ENCODE measurements at places on chromosomes 7 and 10.
A peak's percentile ranks its signal among the peaks of the same experiment; 100 is the strongest.

DNA sequence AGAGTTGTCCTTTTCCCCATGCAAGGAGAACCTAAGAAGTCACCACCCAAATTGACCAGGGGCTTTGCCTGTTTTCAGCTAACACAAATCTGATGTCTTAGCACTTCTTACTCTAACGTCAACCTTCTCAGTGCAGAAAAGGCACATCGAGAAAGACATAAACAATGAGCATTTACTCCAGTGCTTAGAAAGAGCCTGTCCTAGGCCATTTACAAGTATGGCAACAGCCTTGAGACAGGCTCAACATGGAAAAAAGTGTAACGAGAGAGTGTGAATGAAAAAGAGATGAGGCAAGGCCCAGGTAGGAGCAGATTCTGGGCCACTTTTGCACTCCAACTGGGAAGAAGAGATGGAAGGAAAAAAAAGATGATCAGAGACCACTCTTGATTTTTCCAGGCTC lies 54.4 kb downstream of the CPED1 start:
- no peak for DNase-seq

DNA sequence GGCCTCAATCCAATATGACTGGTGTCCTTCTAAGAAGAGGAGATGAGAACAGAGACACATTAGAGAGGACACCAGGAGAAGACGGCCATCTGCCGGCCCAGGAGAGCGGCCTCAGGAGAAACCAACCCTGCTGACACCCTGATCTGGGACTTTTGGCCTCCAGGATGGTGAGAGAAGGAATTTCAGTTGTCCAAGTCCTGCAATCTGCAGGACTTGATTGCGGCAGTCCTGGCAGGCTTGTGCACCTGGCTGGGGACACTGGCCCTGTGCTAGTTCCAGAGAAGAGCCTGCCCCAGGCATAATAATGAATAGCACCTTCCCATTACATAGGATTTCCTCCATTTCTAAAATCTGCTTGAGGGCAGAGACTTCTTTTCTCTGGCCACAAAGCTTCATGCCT lies 409.9 kb upstream of the SHH start:
- no peak for DNase-seq

DNA sequence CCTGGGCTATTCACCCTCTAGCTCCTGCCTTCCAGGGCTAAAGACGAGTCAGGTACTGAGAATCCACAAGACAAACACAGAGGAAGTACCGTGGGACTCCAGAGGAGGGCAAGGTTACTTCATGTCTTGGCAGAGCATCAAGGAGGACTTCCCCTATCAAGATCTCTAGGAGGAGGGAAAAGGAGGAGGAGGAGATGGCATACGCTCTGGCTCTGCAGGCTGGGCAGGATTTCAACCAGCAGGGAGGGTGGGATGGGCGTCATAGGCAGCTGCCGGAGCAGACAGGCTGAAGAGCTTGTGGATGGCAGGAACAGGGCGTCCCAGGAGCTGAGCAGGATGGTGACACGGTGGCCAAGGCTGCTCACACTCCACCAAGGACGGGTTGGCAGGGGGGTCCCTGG lies 21.3 kb downstream of the MDH2 start:
- DNase-seq: no peak

DNA sequence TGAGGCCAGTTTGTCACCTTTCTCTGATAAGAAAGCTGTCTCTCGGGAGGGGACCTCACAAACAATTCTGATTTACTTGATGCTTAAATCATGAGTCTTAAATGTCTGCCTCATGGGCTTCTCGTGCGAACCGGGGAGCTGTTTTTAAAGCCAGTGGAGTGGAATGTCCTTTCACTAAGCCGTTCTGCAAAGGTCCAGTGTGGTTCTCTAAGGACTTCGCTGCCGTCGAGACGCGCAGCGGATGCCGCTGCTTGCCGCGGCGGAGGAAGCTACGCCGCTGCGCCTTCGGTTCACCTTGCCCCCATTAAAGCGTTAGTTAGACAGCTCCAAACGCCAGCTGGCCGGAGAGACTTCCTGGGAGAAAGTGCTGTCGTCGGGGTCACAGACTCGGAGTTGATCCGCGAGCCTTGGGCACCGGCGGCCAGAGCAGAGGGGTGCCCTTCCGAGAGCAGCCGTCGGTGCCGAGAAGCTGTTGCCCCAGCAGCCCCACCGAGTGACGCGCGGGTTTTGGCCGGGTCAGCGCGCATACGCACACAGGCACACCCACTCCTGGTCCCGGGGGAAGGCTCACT lies 1.3 kb upstream of the HMX3 start:
- DNase-seq: no peak

DNA sequence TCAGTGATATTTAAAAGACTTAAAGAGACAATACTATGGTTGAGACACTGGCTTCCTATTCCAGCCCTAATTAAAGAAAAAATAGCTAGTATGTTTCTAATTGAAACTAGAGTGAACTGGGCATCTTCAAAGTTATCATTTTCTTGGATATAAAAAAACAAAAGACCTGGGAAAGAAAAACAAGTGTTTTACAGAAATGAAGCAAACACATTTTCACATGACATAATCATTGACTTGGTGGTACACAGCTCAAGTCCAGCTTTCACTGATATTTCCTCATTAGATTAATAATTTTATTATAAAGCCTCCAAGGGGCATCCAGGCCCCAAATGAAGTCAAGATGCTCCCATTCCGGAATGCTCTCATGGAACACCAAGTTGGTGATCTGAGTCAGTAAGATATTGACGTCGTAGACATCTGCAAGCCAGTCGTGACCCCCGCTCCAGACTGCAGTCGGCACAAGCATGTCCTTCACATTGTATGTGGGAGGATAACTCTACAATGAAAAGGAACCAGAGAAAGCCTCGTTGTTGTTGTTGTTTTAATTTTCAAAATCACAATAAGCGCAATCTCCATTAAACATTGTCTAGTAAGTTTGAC lies 7.5 kb upstream of the CH25H start:
- DNase-seq: no peak

GRCh38 chr10:11225935-11226334 lies 208.3 kb downstream of the CELF2 start:
- DNase-seq: peak; percentile 48

DNA sequence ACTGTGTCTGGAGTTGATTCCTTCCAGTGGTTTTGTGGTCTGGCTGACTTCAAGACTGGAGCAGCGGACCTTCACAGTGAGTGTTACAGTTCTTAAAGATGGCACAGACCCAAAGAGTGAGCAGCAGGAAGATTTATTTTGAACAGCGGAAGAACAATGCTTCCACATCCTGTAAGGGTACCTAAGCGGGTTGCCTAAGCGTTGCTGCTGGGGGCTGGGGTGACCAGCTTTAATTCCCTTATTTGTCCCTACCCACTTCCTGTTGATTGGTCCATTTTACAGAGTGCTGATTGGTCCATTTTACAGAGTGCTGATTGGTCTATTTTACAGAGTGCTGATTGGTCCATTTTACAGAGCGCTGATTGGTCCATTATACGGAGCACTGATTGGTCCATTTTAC lies 13.2 kb downstream of the AKR1B15 start:
- DNase-seq: no peak

GRCh38 chr7:49001610-49002033 lies 77.3 kb downstream of the CDC14C start:
- peak; percentile 2 for DNase-seq

GRCh38 chr10:11670381-11670780 lies 58.9 kb upstream of the USP6NL start:
- DNase-seq: no peak

- DNase-seq: no peak
Measured at GRCh38 chr10:76149602-76150138, 718.2 kb downstream of the LRMDA start.

DNA sequence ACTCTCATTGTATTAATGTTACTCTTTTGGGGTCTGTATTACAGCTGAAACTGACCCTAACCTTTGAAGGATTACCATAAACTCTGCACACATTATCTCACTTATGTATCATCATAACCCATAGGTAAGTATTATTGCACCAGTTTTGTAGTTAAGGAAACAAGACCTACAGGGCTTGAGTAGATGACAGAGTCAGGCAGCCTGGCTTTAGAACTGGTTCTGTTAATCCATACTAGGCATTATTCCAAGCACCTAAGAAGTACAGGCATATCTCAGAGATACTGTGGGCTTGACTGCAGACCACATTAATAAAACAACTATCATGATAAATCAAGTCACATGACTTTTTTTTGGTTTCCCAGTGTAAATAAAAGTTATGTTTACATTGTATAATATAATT lies 17.1 kb upstream of the AKR1B1 start:
- no peak for DNase-seq

DNA sequence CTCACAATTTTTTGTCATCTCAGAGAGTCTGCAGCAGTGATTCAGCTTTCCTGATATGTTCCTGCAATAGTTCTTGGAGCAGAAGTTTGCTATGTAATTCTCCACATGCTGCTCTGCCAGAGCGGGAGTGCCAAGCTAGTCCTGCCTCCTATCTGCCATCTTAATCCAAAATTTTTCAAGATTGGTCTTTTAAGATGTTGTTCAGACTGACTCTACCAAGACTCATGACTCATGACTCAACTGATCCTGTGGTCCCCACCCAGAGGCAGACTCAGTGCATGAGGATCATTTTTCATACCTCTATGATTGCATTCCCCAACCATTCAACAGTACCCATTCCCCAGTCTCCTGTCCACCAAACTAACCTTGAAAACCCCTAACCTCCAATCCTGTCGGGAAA lies 470.8 kb downstream of the INHBA start:
- no peak for DNase-seq

DNA sequence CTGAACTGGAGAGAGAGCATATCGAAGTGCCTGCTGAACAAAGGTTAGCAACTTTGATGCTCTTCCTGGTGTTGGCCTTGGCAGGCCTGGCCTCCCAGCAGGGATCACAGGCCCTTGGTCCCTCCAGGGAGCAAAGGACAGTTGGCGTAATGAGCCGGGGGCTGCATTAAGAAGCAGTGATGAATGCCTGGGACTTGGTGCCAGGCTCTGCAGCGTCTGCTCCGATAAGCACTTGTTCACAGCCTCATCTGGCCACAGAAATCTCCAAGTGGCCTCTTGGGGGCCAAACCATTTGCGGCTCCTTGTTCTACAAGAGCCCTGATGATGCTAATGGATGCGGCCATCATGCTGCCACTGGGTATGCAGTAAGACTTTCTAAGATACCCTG lies 31.8 kb downstream of the CRHR2 start:
- DNase-seq: no peak

DNA sequence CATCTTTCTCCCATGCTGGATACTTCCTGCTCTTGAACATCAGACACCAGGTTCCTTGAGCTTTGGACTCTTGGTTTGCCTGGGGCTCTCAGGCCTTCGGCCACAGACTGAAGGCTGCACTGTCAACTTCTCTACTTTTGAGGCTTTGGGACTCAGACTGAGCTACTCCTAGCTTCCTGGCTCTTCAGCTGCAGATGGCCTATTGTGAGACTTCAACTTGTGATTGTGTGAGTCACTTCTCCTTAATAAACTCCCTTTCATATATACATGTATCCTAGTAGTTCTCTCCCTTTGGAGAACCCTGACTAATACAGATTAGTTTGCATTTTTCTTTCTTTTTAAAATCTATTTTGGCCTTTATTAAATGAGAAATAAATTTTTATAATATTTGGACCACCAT lies 276.2 kb upstream of the SEMA3C start:
- no peak for DNase-seq

DNA sequence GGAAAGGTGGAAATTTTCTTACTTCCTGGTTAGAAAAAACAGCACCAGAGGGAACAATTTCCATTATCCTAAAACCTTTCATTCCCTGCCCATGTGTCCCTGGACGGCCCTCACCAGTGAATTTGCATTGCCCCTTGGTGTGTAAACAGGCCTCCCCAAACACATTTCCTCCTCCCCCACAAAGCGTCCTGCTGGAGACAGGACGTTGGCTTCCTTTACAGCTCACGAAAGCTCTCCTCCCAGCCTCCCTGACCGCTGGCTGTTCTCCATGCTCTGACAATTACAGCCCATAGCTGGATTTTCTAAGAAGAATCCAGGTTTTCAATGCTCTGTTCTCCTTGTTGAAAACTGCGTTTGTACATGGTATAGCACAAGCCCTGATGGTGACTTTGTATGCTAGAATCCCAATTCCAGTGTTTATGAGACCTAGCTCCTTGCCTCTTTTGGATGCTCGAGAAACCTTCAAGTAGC lies 724.2 kb upstream of the CELF2 start:
- DNase-seq: no peak

DNA sequence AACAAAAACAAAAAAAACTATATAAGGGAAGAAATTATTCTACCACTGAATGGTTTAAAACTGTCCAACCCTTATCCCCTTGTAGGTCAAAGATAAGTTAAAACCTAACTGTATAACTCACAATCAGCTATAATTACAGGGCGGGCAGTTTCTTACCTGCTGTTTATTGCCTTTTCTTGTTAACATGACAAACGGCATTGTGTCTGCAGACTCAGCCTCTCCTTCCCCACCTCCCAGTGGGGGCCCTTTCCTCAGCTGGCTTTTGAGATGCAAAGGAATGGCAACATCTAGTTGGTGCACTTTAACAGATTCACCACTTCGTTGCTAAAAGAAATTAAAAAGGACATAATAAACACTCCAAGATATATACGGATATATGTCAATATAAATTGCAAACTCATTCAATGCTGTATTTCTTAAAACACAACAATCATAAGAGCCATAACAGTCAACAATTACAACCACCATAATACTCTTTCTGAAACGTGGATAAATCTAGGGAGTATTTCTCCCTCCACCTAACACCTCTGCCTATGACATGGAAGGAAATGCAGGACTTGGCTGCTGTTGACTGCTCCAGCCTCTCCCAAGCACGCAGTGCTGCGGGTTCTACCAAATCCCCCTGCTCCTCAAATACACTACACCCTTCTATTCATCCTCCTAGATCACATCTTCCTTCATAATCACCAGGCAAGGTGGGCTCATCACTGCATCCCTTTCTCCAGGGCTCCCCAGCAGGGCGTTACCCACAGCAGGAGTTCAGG lies 106.0 kb downstream of the UPF2 start:
- DNase-seq: no peak

- DNase-seq: no peak
Measured at GRCh38 chr10:31147210-31147608, 115.5 kb upstream of the ZNF438 start.

GRCh38 chr10:310976-311639 lies 175.9 kb downstream of the ZMYND11 start:
- DNase-seq: no peak

GRCh38 chr7:129047761-129048160 lies 7.2 kb downstream of the TNPO3 start:
- no peak for DNase-seq

- no peak for DNase-seq
Measured at GRCh38 chr7:39504963-39505362, 61.2 kb upstream of the YAE1 start.

- no peak for DNase-seq
Measured at GRCh38 chr10:75623310-75624093, 192.1 kb downstream of the LRMDA start.

DNA sequence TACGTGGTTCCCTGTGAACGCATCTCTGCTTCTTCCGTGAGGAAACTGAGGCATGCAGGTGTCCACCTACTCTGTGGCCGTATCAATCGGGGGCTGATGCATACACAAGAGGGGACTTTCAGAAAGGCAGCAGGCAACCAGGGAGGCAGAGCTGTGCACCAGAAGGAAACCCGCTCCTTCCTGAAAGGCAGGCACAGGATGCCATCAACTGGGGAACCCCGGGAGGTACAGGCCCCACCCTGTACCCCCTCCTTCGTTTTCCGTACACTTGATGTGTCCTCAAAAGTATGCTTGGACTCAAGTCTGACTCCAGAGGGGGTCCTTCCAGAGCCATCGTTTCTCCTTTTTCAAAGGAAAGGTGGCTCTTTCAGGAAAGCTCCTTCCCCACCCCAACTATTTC lies 59.5 kb downstream of the ASB13 start:
- no peak for DNase-seq
